ENCODE measurements at places on chromosomes 12 and 14.
A peak's percentile ranks its signal among the peaks of the same experiment; 100 is the strongest.

DNA sequence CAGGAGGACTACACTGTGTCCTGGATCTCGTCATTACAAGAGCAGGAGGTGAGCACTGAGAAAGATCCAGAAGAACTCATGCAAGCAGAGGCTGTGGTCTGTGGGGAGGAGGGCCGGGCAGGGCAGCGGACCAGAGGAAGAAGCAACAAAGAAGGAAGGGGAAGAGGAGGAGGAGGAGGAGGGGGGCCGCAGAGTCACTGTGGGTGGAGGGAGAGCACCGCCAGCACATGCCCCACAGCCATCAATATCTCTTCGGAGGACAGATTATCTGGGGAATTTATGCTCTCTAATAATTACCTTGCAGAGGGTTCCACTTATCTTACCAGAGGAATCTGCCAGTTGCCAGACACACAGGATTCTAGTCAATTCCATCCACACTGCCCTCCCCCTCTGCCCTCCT, 105.6 kb downstream of the DPF3 start:
- peak; percentile 59 for DNase-seq
- H3K27ac ChIP-seq: no peak overlapping the region
- no peaks in the 10 kb centered on the region for H3K27me3 ChIP-seq
- no peaks in the 10 kb centered on the region for H3K36me3 ChIP-seq

- peak; percentile 92 for DNase-seq
- no peaks in the 10 kb centered on the region for H3K36me3 ChIP-seq
- H3K4me3 ChIP-seq: peak overlapping the region; percentile 14
- H3K27ac ChIP-seq: no peak overlapping the region
- no peaks in the 10 kb centered on the region for H3K27me3 ChIP-seq
- peaks cover 11% of the 10 kb centered on the region for H3K4me1 ChIP-seq
Measured at GRCh38 chr12:52278575-52279421, 4.4 kb downstream of the KRT86 start.

DNA sequence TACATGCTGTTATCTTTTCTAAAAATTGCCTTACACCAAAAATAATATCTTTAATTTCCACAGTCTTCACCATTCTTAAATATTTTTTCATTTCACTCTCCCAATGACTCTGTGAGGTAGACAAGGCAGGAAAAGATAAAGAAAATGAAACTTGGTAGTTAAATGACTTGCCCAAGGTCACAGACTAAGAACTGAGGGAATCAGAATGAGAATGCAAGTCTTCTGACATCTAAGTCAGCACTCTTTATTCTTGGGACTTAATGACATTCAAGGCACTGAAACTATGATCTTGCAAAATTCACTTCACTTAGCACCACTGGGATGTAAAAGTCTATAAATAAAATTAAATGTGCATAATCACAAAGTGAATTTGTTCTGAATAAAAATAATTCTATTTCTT, 104.5 kb downstream of the SLC2A13 start:
- DNase-seq: no peak
- no peak overlapping the region for H3K27ac ChIP-seq
- no peaks in the 10 kb centered on the region for H3K4me1 ChIP-seq
- H3K27me3 ChIP-seq: no peaks in the 10 kb centered on the region
- H3K36me3 ChIP-seq: no peaks in the 10 kb centered on the region

DNA sequence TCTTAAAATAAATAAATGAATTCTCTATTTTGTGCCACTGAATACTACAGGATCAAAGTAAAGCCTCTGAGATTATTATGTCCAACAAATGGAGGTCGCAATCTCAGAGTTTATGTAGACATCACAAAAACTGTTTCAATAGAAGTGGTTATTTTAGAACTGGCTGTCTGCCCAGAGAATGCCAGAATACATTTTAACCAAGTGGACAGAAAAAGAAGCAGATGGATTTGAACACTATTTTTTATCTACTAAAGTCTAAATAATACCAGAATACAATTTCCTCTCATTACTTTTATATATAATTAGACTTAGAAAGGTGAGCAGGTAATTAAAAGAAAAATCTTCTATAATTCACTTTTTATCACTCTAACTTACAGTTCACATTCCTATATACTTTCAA, 118.3 kb downstream of the MED13L start:
- peaks cover 37% of the 10 kb centered on the region for H3K4me1 ChIP-seq
- H3K27ac ChIP-seq: peak overlapping the region; percentile 67

DNA sequence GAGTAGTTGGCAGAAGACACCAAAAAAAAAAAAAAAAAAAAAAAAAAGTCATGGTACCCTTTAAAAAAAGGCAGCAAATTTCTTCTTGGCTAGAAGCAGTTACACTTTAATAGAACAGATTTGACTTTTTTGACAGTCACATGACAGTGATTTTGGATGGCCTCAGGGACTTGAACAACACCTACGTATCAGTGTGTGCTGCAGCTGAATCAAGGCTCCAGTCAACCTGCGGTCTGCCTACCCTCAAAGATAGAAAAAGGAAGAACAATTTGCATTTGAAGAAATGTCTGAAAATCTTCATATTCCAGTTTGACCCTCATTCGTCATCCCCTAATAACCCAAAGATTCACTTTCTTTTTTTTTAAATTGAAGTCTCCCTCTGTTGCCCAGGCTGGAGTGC, 53.9 kb downstream of the MDM2 start:
- no peaks in the 10 kb centered on the region for H3K4me1 ChIP-seq
- no peak overlapping the region for H3K4me3 ChIP-seq
- DNase-seq: no peak
- no peaks in the 10 kb centered on the region for H3K36me3 ChIP-seq

GRCh38 chr12:19482036-19482435, 42.7 kb downstream of the AEBP2 start:
- H3K27ac ChIP-seq: no peak overlapping the region
- H3K4me1 ChIP-seq: peaks cover 8% of the 10 kb centered on the region
- DNase-seq: no peak
- H3K36me3 ChIP-seq: peaks cover 46% of the 10 kb centered on the region

DNA sequence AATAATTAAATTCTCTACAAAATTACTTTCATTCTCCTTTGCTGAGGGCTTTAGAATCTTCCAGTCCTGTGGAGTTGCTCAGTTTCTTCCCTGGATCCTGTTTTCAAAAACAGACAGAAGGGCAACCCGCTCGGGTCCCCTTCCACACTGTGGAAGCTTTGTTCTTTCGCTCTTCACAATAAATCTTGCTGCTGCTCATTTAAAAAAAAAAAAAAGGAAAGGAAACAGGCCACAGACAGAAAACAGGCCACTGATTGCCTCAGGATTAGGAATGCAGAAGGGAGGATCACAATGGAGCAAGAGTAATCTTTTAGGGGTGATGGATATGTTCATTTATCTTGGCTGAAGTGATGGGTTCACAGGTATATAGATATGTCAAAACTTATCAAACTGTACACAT, 29.5 kb upstream of the HIGD1C start:
- H3K4me3 ChIP-seq: no peak overlapping the region
- peak overlapping the region; percentile 96 for H3K27ac ChIP-seq
- no peaks in the 10 kb centered on the region for H3K27me3 ChIP-seq
- H3K36me3 ChIP-seq: no peaks in the 10 kb centered on the region
- peak; percentile 36 for DNase-seq

DNA sequence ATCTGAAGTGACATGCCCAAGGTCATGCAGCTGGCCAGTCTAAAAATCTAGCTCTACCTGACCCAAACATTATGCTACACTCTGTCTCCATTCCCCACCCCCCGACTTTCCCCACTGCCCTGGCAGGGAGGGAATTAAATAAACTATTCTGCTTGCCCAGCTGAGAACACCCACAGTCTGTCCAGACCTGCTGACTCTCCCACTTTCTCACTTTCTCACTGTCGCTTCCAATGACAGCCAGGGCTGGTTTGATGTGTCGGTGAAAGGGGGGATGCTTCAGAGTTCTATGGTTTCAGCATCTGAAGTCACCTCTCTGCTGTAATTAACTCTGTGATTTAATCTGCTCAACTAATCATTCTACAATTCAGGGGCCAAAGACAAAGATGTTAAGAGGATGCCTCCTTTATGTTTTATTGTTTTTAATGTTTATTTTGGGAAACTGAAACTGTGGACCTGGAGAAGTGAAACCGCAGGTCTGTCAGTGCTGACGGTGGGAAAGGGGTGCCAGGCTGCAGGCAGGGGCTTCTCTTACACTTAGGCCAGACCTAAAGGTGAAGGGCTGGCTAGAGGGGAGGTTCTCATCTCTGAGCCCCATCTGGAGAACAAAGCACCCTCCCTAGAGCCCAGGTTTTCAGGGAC, 8.1 kb upstream of the MSI1 start:
- H3K4me3 ChIP-seq: no peak overlapping the region
- peaks cover 23% of the 10 kb centered on the region for H3K27me3 ChIP-seq
- no peak for DNase-seq
- H3K4me1 ChIP-seq: no peaks in the 10 kb centered on the region

DNA sequence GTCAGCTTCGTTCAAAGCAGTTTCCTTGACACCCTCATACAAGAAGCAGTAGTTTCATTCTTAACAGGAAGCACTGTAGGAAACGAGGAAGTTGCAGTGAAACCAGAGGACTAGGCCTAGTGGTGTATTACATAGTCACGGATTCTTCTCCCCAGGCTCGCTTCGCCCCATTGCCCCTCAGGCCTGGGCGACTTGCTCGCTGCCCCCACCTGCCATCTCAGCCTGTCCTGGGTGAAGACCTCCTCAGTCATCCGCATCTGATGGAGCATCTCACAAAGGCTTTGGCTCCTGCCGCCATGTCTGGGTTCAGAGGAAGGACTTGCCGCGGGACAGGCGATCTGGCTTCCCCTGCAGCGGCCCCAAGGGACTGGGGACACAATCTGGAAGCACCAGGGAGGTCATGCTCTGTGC, 93.5 kb downstream of the LMNTD1 start:
- no peaks in the 10 kb centered on the region for H3K36me3 ChIP-seq
- H3K27ac ChIP-seq: no peak overlapping the region
- no peak for DNase-seq
- peaks cover 4% of the 10 kb centered on the region for H3K4me1 ChIP-seq
- H3K27me3 ChIP-seq: no peaks in the 10 kb centered on the region
- H3K4me3 ChIP-seq: no peak overlapping the region

DNA sequence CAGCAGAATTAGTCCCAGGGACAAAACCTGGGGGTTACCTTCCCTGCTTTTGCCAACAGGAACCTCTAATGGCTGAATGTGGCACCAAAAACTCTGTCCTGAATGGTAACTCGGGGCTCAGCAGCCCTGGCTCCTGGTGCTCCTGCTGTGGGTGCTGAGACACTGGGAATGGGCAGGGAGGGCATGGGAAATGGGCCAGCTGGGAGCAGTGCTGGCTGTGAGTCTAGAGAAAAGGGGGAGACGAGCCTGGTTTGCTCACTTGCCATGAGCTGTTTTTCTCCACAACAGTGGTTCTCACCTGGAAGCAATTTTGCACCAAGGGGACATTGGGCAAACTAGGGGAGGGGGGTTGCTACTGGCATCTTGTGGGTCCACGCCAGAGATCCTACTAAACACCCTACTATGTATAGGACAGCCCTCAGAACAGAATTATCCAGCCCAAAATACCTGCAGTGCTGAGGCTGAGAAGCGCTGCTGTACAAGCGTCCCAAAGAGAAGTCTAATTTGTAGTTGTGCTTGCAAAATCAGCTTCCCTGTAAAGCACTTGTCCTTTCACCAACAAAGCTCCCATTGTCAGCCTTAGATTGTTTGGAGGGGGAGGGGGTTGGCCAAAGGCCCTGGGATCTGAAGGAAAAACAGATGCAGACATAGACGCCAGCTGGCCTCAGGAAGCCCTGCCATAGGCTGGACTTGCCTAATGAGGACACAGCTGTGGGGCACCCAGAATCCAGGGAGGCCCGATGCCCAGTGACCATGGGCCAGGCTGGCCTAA, 3.6 kb downstream of the LRRC74A start:
- no peaks in the 10 kb centered on the region for H3K27me3 ChIP-seq
- H3K4me3 ChIP-seq: no peak overlapping the region
- no peaks in the 10 kb centered on the region for H3K36me3 ChIP-seq
- peak overlapping the region; percentile 25 for H3K27ac ChIP-seq
